Stimulated activated CD8-positive, alpha-beta memory T cell treated with anti-CD3 and anti-CD28 coated beads, Interleukin-4, amount 100 ng/mL, for 4 hours (primary cell): ENCODE measurements at places on chromosomes 11 and 22.
A peak's percentile ranks its signal among the peaks of the same experiment; 100 is the strongest.

GRCh38 chr22:36144886-36145541 is 15.5 kb downstream of the APOL3 start:
- DNase-seq, result no peak

DNA sequence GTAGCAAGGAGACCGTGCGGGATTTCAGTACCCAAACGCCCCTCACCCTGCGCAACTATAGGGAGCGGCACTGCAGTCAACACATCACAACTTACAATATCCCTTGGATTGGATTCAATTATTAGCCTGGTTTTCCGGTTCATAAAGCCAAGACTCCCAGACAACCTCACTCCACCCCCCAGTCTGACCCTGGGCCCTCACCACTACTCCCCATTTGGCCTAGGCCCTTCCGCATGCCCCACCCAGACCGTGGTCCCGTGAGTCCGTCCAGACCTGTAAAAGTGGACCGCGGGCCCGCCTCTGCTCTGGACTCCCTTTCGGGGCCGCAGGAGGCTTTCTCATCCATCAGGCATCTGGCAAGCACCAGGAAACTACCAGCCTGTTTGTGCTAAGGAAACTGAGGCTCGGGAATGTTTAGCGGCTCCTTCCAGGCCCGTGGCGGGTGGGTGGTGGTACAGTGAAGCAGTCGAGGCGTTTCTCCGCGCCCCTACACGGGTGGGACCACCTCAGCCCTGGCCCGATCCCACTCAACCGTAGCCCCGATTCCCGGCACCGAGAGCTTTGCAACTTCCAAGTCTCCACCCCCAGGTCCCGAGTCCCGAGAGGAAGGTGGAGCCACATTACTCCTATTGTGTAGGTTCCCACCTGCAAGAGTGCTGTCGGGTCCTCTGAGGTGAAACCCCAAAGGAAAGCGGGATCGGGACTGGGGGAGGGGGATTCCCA is 679 bp upstream of the DPP3 start:
- no peak for DNase-seq

DNA sequence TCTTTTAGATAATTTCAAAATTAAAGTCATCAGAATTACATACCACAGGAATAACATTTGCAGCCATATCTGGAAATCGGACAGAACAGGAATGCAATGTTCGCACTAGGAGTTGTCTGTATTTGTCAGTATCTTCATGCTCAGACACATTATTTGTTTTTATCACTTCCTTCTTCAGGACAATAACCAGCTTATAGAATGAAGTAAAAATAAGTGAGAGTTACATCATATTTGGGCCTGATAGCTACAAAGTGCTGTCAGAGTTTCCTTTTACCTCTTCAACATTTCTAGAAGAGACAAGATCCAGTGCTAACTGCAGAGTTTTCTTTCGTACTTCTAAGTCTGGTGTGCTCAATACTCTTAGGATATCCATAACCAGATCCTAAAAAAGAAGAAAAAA is 18.9 kb downstream of the COPB1 start:
- no peak for DNase-seq

DNA sequence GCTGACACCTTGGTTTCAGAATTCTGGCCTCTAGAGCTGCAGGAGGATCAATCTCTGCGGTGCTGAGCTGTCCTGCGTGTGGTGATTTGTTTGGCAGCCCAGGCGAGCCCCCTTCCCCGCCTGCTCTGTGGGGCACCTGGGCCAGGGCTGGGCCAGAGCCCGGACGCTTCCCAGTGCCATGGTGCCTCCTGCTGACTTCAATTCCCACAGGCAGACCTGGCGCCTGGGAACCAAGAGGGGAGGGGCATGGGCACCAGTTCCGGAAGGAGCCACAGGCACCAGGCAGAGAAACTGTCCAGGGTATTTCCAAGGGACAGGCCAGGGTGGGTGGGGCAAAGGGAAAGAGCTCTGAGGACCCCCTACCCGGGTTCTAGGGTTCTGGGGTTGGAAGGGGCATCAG is 197.8 kb downstream of the CTTN start:
- DNase-seq, result no peak

GRCh38 chr22:36860821-36861659 is at the start of gene NCF4:
Gene NCF4, plus strand, starts transcription at chr22:36861006. Its CDS starts 166 bp downstream, at chr22:36861172.
- no peak for DNase-seq

DNA sequence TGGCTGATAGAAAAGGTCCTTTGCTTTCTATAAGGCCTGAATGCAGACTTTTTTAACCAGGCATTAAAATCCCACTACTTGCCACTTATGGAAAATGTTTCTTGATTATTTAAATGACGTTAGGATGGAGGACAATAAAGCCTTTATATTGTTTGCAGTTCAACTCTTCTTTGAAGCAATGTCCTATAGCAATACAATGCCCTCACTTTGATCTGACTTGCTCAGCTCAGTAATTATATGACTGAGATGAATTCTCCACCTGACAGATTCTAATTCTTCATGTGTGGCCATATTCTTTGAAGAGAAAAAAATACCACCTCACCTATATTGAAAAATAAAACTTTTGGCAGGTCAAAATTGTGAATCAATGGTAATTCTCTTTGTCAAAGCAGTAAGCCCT is 182.0 kb upstream of the MTMR2 start:
- DNase-seq, result no peak

GRCh38 chr22:40685406-40685805 is 6.1 kb downstream of the MCHR1 start:
- DNase-seq, result no peak

DNA sequence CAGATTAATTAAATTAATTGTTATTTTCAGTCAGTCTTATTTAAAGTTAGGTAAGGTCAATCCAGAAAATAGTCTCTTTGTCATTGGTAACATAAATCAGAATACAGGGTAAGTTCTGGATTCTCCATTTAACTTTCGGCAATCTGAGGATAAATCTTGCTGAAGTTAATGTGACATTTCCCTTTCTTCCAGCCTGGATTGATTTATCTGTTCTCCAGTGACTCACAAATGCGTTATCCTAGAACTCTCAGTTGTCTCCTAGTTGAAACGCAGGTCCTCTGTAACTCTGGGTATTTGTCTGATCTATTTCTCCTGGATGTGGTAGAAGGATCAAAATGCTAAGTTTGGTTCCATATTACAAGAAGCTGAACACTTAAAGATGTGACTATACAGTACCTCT is 21.0 kb downstream of the OR51E1 start:
- no peak for DNase-seq

GRCh38 chr11:68682531-68682961 is 1.8 kb upstream of the GAL start:
- DNase-seq, result no peak

GRCh38 chr11:2752923-2753322 is 53.1 kb upstream of the KCNQ1OT1 start:
- DNase-seq, result no peak

DNA sequence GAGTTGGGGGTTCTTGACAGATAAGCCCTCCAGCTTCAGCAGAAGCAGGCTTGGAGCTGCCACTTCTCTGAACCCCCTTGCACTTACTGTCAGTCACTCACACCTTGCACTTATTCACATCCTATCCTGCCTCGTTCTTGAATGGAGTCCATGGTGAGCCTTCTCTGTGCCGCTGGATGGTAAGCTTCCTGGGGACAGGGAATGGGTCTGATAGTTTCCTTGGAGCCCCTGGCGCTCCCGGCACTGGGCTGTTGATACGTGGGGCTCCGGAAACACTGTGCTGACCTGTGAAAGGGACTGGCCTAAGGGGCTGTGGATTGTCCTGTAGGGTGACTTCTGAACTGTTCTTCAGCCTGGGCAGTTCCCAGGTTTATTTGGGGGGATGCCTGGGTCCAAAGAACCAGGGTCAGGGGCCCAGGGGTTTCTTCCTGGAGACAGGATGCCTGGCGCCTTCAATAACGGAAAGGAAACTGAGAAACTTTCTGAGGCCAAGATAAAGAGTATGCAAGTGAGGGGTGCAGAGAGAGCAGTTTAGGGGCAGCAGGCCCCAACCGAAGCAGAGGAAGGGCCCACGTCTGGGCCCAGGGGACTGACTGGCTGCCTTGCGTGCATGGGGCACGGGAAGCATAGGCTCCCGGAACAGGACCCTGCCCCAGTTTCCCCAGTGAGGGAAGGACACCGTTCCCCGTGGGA is 709 bp upstream of the ST3GAL4 start:
- DNase-seq, result no peak

GRCh38 chr22:50733521-50734342 is 4.3 kb upstream of the ACR start:
- no peak for DNase-seq

GRCh38 chr11:110829873-110830272 is 117.6 kb upstream of the ARHGAP20 start:
- no peak for DNase-seq

DNA sequence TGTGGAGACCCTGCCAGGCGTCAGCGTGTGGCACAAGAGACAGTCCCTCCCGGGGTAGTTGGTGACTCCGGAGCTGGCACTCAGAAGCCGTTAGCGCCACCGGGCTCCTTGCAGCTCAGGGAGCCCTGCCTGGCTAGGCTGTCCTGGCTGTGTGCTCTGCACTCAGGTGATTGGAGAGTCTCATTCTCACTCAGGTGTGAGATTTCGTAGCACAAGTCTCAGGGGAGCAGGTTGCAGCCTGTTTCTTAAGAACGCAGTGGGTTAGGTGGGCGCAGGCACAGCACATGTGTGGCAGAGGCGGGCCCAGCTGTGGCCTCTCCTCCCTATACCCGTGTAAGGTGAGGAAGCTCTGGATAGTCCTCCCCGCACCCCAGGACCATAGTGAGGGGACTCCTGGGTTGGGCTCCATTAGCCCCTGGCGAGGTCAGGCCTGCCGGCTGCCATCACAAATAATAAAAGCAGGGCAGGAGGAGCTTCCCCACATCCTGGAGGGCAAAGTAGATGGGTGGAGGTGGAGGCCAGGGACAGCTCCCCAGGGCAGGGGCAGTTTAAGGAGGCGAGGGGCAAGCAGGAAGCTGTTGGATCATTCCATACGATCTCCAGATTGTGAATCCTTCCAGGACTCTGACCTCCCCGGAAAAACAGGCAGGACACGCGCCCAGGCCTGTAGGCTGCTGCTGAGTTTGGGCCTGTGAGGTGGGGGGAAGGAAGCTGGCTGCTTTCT is 39.4 kb downstream of the SBF1 start:
- DNase-seq, result no peak

GRCh38 chr22:47630741-47631534 is 868.5 kb downstream of the TBC1D22A start:
- DNase-seq, result no peak

DNA sequence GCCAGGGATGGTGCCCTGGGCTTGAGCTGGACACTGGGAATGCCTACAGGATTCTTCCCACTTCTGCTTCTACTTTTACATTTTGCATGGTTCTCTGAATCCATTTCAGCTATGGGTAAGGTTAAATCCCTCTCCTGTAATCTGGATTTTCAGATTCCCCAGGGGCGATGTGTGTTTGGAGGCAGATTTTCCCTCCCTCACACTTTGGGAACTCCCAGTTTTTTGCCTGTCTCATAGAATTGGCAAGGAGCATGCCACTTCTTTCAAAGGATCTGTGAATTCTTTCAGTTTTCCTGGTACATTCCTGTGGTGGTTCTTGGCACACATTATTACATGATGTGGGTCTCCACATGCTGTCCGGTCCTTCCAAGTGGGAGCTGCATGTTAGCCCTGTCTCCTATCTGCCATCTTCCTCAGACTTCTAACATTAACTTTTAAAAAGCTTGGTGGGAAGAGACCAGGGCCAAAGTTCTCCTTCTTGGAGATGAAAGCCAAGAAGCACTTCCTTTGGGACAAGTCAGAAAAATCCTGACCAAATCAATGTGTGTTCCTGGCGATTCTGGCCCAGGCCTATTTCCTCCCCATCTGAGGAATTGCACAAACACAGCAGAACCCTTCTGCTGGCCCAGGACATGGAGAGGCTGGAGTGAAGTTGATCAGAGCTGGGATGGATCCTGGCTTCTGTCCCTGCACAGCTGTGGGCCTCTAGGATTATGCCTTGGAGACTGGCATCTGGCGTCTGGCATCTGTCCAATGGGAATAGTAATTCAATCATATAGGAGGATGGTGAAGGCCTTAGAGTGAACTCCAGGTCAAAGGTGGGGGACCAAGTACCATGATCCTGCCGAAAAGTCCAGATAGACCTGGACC is 5.4 kb upstream of the APOL2 start:
- DNase-seq, result no peak

GRCh38 chr11:278001-278951 is at the start of gene NLRP6:
Gene NLRP6, plus strand, starts transcription at chr11:278407. Its CDS starts 163 bp downstream, at chr11:278570.
- no peak for DNase-seq

DNA sequence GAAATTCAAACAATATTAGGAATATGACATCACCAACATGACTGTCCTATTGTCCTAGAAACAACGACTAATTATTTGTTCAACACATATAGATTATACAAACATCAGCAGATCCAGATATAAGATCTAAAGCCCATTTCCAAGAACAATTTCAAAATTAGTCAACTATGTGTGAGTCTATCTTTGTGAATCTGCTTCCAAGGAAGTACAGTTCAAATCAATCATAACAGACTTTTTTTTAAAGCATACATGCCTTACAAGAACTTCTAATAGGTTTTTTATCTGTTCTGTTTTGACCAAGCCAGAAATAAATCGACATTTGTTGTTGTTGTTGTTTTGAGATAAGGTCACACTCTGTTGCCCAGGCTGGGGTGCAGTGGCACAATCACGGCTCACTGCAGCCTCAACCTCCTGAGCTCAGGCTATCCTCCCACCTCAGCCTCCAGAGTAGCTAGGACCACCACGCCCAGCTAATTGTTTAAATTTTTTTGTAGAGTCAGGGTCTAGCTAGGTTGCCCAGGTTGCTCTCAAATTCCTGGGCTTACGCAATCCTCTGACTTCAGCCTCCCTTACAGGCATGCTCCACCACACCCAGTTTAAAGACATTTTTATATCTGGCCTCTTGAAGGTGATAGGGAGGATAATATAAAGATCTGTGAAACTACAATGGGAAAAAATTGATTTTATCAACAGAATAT is 54.8 kb downstream of the DENND5A start:
- no peak for DNase-seq

GRCh38 chr11:1827095-1827813 is 7.5 kb upstream of the SYT8 start:
- DNase-seq, result no peak

- peak; percentile 77 for DNase-seq
Observed at GRCh38 chr11:75532200-75533048, 6.7 kb upstream of the GDPD5 start.

DNA sequence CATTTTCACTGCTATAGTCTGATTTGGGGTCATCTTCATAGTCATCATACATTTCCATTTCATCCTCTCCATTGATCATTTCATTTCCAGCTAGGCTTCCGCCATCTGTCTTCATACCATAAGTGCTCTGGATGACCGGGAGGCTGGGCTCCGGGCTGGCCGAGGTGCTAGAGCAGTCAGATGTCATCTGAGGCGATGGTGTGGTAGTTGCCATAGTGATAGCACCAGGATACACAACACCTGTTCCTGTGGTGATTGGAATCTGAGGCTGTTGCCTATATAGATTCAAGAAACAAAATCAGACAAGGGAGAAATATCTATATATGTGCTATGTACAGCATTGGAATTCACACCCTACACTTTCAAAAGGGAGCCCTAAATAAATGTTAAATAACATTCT is 383.5 kb downstream of the SOX6 start:
- DNase-seq, result no peak

DNA sequence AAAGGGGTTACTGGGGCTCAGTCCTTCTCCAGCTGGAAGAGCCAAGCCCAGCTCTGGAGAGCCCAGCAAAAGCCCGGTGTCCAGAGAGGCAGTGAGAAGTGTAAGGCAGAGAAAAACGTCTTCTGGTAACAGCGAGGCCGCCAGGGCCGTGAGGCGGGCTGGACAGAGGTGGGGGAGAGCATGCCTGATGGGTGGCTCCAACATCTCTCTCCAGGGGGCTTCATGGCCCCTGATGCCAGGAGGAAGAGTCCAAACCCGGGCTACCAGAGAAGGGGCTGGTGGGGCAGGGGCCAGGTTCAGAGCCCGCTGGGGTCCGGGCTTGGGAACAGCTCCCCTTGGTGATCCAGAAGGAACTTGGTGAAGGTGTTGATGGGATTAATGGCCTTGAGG is 21.7 kb downstream of the ARHGAP1 start:
- no peak for DNase-seq
